Activated naive CD4-positive, alpha-beta T cell treated with anti-CD3 and anti-CD28 coated beads, Interleukin-2, amount 10 ng/mL, durations not matched to agents 5 hours and 36 hours (primary cell): ENCODE measurements at places on chromosomes 1 and 21. TPM values are rescaled to one million over a fixed set of nuclear protein-coding genes. Genes with fewer than 3 reads are reported as not detected.

FCRLA gene
- not detected for total RNA-seq

SLC25A33 gene
- total RNA-seq: 3.0 TPM

RAB42 gene
- total RNA-seq: not detected

ESRRG gene
- total RNA-seq: not detected
